ENCODE measurements at places on chromosomes 2 and 18.

DNA sequence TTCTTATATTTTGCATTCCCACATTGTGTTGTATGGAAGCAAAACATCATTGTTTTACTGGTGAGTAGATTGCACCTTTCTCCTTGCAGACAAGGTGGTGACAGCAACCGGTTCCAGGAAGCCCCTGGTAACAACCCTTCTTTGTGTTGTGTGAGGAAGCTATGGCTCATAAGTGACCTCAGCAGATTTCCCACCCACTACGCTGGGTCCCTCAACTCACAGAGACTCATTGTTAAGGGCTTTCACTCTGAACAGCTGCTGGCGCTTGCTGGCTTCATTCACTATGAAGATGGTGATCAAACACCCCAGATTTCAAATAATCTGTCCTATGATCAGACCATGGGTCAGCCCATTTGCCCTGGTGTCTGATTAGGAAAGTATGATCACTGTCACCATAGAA lies 53.4 kb downstream of the WIPF1 start:
- no peak for DNase-seq

DNA sequence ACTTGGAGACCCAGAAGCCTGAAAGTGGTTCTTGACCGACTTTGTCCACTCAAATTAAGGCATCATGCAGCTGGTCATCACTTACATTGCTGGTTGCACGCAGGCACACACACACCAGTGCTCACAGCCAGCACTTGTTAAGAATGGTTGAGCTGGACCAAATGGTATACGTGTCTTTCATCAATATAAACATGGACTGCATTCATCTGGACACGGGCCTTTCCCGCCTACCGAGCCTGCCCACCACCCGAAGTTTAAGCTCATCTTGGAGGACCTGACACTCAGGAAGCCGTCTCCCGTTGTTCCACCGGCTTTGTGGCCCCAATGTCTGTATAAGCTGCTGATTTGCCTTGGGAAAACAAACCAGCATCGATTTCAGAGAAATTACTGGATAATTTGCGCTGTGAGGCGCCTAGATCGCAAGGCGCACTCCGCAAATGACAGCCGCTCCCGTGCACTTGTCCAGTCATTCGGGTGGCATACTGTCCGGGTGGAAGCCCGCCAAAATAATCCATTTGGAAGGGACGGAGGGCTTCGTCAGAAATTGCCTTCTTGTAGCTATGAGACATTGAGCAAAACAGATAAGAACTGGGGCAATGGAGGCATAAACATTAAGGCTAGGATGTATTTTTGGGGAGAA lies 40.1 kb upstream of the AKAIN1 start:
- no peak for DNase-seq

- no peak for DNase-seq
Observed at GRCh38 chr18:58101291-58101794, 57.3 kb downstream of the NEDD4L start.

DNA sequence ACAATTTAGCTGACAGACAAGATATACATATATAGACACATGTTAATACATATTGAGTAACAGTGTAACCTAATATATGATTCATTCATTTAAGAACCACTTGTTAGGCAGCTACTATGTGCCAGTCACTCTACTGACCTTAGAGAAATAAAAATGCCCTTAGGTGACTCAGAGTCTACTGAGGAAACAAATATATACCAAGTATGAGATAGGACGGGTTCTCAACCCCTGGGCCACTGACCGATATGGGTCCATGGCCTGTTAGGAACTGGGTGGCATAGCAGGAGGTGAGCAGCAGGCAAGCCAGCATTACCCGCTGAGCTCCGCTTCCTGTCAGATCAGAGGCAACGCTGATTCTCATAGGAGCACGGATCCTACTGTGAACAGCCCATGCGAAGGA lies 14.8 kb downstream of the STRN start:
- no peak for DNase-seq

GRCh38 chr18:44682871-44683221 lies 2.2 kb downstream of the SETBP1 start:
- peak; percentile 35 for DNase-seq

DNA sequence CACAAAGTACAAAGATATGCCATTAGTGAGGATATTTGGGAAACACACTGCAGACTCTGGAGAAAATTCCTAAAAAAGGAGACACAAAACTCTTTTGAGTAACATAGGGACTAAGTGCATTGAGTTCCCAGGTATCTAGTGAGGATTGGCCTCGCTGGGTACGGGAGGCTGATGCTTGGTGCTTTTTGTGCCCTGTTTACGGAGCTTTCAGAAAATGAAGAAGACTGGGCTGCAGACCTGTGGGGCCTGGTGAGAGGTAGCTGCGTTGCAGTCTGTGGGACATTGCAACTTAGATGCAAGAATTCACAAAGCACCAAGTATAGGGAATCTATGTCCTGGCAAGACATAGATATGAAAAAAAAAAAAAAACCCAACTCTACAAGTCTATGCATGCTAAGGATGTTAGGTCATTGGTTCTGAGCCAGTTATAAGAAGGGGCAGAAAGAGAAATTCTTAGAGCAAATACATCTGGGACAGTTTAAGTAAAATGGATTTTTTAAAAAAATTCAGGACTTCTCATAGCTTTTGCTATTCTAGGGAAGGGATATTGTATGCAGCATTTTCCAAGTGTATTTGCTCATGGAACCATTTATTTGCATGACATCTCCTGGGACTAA lies 156.0 kb downstream of the SLC4A3 start:
- DNase-seq = no peak

DNA sequence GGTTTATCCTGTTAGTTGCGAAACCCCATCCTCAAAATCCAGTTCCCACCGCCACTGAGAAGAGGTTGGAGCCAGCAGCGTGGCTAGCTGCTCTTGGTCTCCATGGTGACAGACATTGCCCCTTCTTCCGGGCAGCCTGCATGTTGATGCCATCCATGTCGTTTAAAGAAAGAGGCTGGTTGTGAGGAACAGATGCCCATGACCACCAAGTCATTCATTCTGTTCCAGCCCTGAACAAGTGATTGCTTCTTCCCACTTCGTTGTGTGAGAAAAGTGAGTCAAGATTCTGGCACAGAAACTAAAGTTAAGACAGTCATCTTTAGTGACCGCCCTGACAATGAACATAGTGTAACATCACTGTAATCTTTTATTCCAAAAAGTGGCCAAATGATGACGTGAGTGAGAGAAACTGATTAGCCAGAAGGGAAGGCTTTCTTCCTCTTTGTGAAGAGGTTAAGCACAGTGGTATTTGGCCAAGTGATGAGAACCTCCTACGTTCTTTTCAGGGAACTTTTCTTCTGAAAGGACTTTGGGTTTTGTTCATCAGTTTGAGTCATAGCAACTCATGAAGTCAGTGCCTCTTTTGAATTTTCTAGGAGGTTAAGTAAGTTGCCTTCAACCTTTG lies 272.5 kb downstream of the GALR1 start:
- DNase-seq = no peak

- no peak for DNase-seq
Observed at GRCh38 chr2:197498235-197498936, 1.3 kb downstream of the HSPD1 start.

GRCh38 chr2:48265169-48266030 lies 264.6 kb upstream of the STON1 start:
- no peak for DNase-seq

DNA sequence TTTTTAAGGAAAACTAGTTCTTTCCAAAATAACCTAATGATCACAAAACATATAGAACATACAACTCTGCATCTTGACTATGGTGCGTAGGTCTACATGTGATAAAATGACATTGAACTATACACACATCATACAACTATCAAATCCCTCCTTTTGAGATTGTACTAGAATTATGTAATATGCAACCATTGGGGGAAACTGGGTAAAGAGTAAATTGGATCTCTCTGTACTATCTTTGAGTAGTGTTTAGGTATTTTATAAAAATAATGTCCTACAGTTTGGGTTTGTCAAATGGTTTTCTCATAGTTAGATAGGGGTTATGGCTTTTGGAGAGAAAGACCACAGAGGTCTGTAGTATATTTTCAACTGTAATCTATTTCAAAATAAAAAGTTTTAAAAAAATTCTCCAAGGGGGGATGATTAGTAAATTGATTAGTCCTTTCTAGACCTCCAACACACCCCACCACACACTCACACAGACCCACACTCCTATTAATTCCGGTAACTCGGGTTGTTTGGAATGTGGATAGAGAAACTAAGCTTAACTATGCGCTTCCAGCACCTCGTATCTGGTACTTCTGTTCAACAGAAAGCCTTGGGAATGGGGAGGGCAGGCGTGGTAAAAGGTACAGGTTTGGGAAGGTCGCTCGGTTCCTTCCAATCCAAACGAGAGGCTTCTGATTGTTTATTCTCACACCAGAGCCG lies 695 bp upstream of the BIRC6 start:
- peak; percentile 20 for DNase-seq

- DNase-seq = no peak
Observed at GRCh38 chr2:129139380-129139779, 820.7 kb upstream of the HS6ST1 start.

DNA sequence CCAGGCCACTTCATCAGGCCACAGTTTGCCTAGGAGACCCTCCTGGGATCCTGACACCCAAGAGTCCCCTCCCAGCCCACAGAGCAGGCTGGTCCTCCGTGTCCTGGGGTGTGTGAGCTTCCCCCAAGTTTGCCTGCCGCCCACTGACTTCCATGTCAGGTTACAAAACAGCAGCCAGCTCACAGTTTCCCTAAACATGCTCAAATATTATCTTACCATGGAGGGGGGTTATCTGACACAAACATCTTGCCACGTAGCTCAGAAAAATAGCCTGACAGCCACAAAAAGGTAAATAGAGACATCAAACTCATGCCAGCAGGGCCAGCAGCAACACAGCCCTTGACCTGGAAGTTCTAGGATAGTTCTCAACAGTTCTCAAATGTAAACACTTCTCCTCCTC lies 346.5 kb downstream of the TNS1 start:
- no peak for DNase-seq
